HCEC 1CT (cell line): ENCODE measurements at places on chromosomes 12 and 14.

GRCh38 chr14:30874120-30874998, at the start of gene COCH:
Gene COCH (plus strand): TSS chr14:30874559. CDS start chr14:30874939, 380 bp downstream.
- no peak for DNase-seq

DNA sequence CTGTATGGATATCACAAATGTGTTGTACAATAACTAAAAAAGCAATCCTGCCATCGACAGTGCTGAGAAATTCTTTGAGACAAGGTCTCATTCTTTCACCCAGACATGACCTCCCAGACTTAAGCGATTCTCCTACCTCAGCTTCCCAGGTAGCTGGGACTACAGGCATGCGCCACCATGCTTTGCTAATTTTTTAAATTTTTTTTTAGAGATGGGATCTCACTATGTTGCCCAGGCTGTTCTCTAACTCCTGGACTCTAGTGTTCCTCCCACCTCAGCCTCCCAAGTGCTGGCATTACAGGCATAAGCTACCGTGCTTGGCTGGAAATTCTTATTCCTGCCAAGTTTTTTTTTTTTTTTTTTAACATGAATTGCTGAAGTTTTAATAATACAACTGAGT, 16.5 kb upstream of the NOXRED1 start:
- no peak for DNase-seq

- no peak for DNase-seq
These were observed 16.2 kb upstream of the VSX2 start for GRCh38 chr14:74223016-74223415.

- DNase-seq: no peak
These were observed 6.8 kb downstream of the KNTC1 start for GRCh38 chr12:122533856-122534255.

DNA sequence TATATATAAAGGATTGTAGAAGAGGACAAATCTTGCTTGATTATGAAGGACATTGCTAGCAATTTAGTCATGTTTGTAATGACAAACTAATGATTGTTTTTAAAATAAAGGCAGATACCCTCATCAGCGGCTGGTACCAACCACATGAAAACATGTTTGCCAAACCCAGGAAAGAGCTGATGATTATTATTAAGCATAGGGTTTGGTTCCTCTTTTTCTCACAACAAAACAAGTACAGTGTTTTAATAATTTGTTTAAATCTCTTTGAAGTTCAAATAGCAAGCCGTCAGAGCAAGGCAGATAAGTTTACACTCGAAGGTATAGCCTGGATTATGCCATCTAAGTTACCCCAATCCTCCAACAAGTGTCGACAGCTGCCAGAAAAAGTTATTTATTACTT, 5.3 kb upstream of the SINHCAF start:
- no peak for DNase-seq

DNA sequence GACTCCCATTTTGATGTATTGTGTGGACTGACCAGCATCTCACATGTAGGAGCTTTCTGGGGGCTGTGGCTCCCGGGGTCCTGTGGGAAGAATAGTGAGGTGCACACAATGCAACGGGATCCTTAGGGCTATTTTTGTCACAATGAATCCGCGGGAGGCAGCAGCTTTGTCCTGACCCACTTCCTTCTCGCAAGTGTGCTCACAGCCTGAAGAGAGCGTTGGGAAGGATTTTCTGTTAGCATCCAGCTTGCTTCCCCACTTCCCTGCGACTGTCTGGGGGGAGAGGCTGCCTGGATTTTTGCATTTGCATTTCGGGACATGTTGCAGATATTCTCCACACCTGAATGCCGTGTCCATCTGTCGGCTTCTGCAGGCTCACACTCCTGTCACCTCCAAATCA, 31.9 kb downstream of the FZD10 start:
- DNase-seq: no peak

- peak; percentile 80 for DNase-seq
These were observed 52.9 kb downstream of the ANO6 start for GRCh38 chr12:45268672-45269411.

- DNase-seq: no peak
These were observed 97.5 kb upstream of the FKBP4 start for GRCh38 chr12:2697057-2697800.

DNA sequence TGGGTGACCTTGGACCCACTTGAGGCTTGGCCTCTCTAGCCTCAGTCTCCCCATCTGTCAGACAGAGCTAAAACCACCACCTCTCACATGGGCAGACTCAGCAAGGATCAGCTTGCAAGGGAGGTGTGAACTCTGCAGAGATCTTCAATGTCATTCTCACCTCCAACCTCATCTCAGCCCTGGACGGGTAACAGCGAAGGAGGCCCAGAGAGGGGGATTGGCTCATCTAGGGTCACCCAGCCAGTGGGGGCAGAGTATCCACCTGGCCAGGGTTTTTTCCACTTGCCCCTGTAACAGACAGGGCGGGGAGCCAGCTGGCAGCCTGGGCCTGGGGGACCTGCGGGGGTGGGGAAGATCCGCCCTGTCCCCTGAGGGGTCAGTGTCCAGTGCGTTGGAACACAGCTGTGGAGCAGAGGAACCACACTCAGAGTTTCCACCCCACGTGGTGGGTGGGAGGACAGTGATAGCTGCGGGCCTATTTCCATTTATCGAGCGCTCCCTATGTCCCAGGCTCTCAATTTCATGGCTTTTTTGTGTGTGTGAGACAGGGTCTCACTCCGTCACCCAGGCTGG, 27.4 kb downstream of the DTX1 start:
- DNase-seq: no peak

DNA sequence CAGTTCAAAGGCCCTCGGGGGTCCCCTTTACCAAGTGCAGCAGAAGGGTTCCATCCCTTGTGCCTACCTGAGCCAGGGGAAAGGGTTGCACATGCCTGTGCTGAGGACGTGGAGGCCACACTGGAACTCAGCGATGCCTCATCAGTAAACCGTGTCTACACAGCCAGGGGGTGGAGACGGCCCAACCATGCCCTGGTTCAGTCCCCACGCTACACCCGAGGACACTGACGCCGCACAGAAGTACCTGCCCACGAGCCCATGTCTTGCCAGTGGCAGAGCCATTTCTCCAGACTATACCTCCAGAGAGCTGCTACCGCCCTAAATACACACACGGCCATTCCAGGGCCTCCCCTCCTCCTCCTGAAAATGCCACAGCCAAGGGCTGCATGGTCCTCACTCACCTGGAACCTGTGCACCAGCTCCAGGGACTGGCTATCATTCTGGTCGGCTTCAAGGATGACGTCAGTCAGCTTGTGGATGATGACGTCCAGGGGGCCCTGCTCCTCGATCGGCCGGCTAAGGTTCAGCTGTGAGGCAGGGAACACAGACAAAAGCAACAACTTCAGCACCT, 93.4 kb downstream of the CHGA start:
- DNase-seq: no peak

GRCh38 chr12:54967461-54967860, 17.1 kb downstream of the TESPA1 start:
- peak; percentile 12 for DNase-seq

DNA sequence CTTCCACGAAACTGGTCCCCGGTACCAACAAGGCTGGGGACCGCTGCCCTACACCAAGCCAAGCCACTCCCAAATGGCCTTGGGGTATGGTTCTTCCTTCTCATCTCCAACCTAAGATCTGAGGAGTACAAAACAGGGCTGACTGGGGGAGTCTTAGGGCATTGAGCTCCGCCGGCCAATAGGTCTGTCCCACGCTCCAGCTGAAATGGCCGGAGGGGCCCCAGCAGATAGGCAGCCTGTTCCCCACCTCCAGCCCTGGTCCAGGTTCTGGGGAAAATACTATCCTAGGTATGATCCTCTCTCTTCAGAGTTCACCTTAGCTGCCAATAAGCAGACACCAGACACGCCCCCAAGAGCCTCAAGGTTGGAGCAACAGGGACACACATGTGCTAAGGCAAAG, 90.2 kb downstream of the ACTN1 start:
- no peak for DNase-seq

- DNase-seq: peak; percentile 80
These were observed 14.2 kb downstream of the BLTP3B start for GRCh38 chr12:100128512-100128908.

- peak; percentile 78 for DNase-seq
These were observed 17.2 kb upstream of the ELK3 start for GRCh38 chr12:96177013-96177412.

DNA sequence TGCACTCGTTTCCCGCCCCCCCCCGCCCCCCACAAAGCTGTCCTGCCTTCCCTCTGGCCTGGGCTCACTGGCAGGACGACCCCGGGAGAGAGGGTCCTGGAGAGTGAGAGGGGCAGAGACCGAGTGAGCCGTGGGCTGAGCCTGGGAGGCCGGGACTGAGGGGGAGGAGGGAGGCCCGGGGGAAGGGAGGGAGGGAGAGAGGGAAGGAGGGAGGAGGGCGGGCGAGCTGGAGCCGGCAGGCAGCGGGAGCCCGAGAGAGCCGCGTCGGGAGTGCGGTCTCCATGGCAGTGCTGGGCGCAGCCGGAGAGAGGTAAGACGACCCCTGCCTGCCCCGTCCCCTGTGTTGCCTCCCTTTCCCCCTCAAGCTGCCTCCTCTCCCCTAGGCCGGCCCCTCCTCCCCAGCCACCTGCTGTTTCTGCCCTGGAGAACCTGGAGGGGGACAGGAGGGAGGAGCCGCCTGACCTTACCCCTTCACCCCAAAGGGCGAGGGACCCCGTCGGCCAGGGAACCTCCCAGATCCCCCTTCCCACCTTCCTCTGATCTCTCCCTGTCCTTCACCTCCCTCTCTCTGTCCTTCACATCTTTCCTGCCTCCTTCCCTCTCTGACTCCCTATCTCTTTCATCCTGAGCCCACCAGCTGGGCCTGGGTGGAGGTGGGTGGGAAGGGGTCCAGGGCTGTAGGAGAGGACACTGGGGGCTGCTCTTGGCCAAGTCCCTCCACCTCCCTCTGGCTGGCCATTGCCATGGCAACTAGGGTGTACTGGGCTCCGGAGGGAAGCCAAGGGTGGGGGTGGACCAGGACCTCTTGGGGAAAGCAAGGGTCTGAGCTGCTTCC, at the start of gene GPR162:
GPR162 (plus strand) TSS at position 231 of the 835 bp plus-strand sequence. CDS start 2,078 bp downstream, outside the sequence.
- peak; percentile 34 for DNase-seq

- no peak for DNase-seq
These were observed 3.5 kb downstream of the TRPV4 start for GRCh38 chr12:109829667-109830066.

DNA sequence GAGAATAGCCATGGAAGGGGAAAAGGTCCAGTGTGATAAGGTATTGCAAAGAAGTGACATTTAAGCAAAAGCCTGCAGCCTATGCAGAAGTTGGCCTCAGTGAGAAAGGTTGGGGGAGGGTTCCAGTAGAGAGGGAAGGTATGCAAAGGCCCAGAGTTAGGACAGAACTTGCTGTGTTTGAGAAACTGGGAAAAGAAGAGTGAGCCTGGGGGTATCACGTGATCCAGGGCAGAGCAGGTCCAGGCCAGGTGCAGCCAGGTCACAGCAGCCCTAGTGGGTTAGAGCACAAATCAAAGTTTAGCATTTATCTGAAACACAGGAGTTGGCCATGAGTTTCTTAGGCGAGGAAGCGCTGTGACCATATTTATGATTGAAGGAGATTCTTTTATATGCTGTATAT, 1.6 kb downstream of the SERPINA5 start:
- no peak for DNase-seq

- DNase-seq: no peak
These were observed 274.5 kb downstream of the MED13L start for GRCh38 chr12:116002890-116003536.

DNA sequence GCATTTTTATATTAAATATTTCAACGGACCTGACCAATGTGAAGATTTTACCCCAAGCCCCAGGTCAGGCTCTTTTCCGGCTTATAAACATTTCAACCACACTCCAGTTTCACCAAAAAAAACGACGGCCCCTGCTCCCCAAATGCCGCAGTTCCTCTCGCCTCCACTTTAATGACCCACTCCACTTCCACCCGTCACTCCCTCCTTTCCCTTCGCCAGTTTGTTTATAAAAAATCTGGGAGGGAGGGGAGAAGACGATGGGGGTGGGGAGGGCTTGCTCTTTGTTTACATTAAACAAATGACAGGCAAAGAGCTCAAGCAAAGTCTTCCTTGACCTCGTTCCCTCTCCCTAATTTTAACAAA, 5.4 kb downstream of the SIX6 start:
- no peak for DNase-seq

- no peak for DNase-seq
These were observed 1264.0 kb downstream of the TMEM121 start for GRCh38 chr14:106790189-106791036.

- DNase-seq: no peak
These were observed 1377.5 kb upstream of the FLRT2 start for GRCh38 chr14:84152452-84152851.

- no peak for DNase-seq
These were observed 192.7 kb downstream of the BTG1 start for GRCh38 chr12:91952916-91953315.

GRCh38 chr14:67151082-67151666, 38.1 kb upstream of the GARIN2 start:
- no peak for DNase-seq

DNA sequence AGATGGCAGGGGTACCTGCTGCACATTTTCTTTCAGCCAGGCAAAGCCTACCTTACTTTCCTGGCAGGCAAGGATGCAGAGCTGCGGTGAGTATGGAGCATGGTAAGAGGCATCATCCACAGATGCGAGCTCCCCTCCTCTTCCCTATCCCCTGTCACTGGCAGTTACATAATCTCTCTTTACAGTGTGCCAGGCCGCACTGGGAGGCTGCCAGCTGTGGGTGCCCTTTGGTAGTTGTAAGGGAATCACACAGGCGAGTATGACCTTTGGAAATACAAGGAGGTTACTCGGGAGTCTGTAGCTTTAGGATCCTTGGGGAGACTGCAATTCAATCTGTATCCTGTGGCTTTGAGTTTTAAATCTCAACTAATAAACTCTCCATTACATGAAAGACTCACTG, 132.5 kb downstream of the KTN1 start:
- DNase-seq: no peak

- no peak for DNase-seq
These were observed 32.1 kb upstream of the SGPP1 start for GRCh38 chr14:63760014-63760413.

- DNase-seq: no peak
These were observed 504.9 kb downstream of the VRK1 start for GRCh38 chr14:97301931-97302559.

- no peak for DNase-seq
These were observed 19.9 kb downstream of the SRGAP1 start for GRCh38 chr12:63864454-63864706.

DNA sequence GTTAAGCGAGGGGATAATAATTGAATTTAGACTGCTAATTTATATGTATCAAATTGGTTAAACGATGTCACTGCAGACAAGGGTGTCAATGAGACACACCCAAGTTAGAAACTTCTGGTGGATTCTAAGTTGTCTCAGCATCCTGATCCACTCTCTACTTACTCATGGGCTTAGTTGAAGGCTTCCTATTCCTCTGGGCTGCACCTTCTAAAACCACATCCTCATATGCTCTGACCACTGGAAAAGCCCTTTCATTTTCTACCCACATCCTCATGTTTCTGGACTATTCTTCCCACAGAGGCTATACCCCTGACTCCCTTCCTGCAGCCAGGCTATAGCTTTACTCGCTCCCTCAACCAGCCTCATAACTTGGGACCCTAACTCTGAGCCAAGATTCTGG, 493.8 kb downstream of the VRK1 start:
- DNase-seq: no peak

GRCh38 chr14:67002994-67003753, 186.1 kb upstream of the GARIN2 start:
- no peak for DNase-seq
